Glutamatergic neuron (in vitro differentiated cells): ENCODE measurements at places on chromosomes 3 and 15.

- DNase-seq = no peak
These were observed 16.9 kb downstream of the CEP19 start for GRCh38 chr3:196694941-196695848.

DNA sequence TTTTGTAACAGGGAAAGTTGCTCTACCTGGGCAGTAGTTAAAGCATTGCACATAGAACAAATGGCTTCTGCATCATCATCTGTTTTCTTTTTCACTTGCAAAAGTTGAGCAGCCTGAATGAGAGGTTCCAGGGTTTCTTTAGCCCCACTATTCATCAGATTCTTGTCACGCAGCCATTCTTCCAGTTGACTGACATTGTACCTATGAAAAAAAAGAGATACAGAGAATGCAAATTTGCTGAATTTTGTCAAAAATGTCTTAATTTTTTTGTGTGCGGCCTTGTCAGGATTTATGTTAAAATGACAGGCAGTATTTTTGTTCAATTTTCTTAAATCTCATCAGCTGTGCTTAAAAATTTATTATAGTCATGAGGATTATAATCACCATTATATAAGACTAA is 21.4 kb upstream of the MYO5C start:
- no peak for DNase-seq

GRCh38 chr3:150544041-150544440 is 2.3 kb downstream of the SERP1 start:
- no peak for DNase-seq

DNA sequence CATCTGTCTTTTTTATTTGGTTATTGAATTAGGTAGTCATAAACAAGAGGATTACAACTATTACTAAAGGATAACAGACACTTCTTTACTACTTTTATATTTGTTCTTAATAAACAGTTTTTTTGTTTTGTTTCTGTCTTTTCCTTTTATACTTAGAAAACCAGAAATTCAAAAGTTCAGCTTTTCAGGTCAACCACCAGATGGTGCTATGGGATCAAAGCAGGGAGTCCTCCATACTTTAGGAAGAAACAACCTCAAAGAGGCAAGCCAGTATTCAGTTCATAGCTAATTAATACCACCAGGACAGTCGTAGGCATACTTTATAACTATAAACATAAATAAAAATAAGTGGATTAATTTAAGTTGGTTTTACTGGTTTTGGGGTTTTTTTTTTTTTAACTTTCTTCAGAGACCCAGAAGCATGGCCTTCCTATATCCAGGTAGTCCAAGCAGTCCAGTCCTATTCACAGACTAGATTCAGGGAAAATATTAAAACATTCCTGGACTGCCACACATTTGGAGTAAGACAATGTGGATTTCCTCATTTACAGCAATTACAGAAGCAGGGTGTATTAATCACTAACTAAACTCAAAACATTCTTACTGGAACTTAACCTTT is 16.0 kb upstream of the EID1 start:
- no peak for DNase-seq

GRCh38 chr3:104908761-104909160 is 457.9 kb upstream of the ALCAM start:
- no peak for DNase-seq

- no peak for DNase-seq
These were observed 319.4 kb upstream of the MDFIC2 start for GRCh38 chr3:70631716-70632307.

DNA sequence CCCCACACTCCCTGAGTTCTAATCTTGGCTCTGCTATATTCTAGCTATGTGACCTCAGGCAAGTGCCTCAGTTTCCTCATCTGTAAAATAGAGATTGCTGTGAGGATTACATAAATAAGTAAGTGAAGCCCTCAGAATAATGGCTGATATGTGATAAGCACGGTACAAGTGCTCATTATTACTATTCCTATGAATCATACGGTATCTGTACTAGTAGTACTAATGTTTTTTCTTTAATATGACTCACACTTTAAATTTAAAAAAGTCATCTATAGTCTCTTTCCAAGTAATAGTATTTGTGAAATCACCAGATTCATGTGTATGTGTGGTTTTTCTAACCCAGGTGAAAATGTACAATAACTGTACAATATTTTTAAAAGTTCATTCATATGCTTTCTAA is 58.7 kb downstream of the CLDN11 start:
- no peak for DNase-seq
